ENCODE measurements at places on chromosomes 16 and 17.

DNA sequence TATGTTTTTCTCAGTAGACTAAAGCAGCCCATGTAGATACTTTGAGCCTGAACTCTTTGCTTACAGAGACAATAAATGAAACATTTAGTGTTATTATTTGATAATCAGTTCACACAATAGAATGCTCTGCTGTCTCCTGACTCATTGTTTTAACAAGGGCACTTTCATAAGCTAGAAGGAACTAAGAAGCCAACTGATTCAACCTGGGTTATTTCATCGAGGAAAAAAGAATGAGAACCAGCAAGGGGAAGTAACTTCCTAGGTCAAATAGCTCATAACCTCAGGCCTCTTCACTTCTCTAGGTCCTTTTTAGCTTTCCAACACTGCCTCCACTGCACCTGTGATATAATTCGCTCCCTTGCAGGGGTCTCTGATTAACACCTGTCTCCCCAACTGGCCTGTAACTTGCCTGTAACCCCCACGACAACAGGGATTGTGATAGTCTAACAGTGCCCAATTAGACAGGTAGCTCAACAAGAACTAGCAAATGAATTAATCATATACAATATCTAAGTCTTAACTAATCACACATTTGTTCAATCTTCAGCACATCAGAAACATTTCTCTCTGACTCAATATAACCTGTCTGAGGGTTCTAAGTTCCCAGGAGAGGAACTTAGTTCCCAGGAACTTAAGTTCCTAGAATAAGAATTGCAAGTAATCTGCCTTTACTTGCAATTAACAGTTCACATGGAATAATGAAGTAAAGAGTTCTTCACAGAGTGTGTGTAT, 34.8 kb downstream of the RFFL start:
- DNase-seq = no peak

DNA sequence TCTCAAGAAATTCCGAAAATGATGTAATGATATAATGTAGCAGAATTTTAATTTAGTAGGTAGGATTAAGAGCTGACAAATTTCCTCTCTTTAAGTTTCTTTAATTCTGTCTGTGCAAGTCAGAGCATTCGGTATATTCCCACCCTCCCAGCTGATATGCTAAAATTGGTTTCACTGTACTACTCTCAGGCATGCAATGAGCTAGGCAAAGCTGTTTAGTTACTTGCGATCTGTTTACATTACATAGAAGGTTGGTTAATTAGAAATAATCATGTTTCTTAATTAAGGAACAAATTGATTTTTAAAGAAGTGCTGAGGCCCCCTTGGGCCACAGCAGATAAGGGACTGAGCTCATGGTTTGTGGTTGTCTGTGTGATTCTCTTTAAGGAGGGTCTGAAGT, 432.8 kb upstream of the HSBP1 start:
- no peak for DNase-seq

GRCh38 chr16:71630808-71631207, 4.8 kb downstream of the MARVELD3 start:
- DNase-seq = no peak

DNA sequence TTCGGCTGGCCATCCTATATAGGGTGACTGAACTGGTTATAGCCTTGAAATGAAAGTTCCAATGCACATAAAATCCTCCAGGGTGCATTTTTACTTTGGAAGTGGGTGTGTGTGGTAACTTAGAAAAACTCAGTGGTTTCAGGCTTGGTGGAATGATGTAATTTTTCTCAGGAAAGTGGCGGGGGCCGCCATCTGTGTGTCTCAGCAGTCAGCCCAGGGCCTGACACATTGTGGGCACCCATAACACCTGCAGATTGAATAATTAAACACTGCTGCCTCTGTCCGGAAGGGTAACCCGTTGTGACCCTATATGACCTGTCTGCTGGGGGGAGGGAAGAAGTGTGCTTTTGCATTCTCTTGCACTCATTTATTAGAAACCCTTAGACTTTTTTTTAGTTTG, 2.2 kb upstream of the PDP2 start:
- peak; percentile 42 for DNase-seq

GRCh38 chr17:36027761-36028160, 10.0 kb upstream of the CCL23 start:
- DNase-seq = no peak

DNA sequence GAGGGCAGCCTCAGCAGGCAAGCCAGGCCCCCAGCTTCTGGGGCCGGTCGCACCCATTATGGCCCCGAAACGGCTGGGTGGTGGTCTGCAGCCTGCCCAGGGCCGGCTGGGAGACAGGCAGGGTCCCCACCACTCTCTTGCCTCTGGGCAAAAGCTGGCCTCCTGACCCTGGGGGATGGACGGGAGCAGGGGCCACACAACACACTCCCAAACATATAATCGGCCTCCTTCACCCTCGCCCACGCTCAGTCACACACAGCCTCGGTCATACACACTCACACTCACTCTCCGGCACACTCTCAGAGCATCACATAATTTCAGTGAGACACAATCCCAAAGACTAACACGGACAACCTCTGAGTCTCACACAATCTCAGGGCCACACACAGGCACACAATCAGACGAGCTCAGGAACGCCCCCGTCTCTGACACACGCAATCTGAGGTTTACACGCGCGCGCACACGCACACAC, 589 bp downstream of the PEMT start:
- DNase-seq = no peak

All from fibroblast of skin of abdomen (primary cell).